ENCODE measurements at places on chromosomes 4 and X. TPM values are rescaled to one million over a fixed set of nuclear protein-coding genes. Genes with fewer than 3 reads are reported as not detected.

DNA sequence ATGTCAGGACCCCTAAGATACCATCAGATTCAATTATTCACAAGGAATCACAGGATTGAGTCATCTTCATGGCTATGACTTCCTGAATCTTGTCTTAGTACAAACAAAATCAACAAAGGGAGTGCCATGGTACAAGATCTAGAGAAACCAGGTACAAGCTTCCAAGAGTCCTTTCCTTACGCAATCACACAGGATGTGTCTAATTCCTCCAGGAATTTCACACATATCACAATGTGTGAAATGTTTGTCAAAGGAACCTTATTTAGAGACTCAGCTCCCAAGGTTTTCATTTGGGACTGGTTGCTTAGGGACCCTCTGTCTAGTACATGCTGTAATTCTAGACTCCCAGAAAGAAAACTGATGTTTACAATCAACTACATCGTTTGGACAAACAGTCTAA is 83.0 kb downstream of the MAB21L2 start:
- DNase-seq = no peak
- H3K36me3 ChIP-seq = no peaks in the 10 kb centered on the region
- H3K4me1 ChIP-seq = no peaks in the 10 kb centered on the region
- H3K27ac ChIP-seq = no peak overlapping the region

GRCh38 chrX:40632199-40632598 is 9.0 kb downstream of the MPC1L start:
- no peak for DNase-seq
- H3K27me3 ChIP-seq = no peaks in the 10 kb centered on the region
- no peak overlapping the region for H3K4me3 ChIP-seq
- H3K27ac ChIP-seq = no peak overlapping the region
- no peaks in the 10 kb centered on the region for H3K4me1 ChIP-seq
- peaks cover 85% of the 10 kb centered on the region for H3K36me3 ChIP-seq

DNA sequence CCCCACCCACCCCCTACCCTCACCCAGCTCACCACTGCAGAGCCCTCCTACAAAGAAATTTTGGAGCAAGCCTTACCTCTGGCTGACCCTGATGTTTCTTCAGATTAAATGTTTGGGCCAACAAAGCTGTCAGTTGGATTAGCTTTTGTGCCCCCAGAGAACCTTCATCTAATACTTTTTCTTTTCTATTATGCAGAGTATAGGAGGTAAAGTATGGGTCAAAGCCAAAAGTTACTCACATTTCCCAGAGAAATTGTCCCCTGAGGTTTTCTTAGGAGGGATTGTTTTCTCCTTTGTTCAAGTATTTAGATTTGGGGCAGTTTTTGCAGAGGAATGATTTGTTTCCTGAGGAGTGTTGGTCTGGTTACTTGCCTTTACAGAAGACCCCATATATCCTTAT is 69.5 kb downstream of the AASDH start:
- no peaks in the 10 kb centered on the region for H3K27me3 ChIP-seq
- H3K4me3 ChIP-seq = no peak overlapping the region
- no peak overlapping the region for H3K27ac ChIP-seq
- no peaks in the 10 kb centered on the region for H3K36me3 ChIP-seq
- no peaks in the 10 kb centered on the region for H3K4me1 ChIP-seq

Gene DSPP
- total RNA-seq = 0.05 TPM

- no peaks in the 10 kb centered on the region for H3K4me1 ChIP-seq
- no peaks in the 10 kb centered on the region for H3K36me3 ChIP-seq
- no peak for DNase-seq
- no peak overlapping the region for H3K4me3 ChIP-seq
Measured at GRCh38 chr4:59994118-59994517, 1206.0 kb upstream of the ADGRL3 start.

- peaks cover 21% of the 10 kb centered on the region for H3K4me1 ChIP-seq
- no peaks in the 10 kb centered on the region for H3K27me3 ChIP-seq
- DNase-seq = no peak
- no peak overlapping the region for H3K4me3 ChIP-seq
- peak overlapping the region; percentile 67 for H3K27ac ChIP-seq
- H3K36me3 ChIP-seq = no peaks in the 10 kb centered on the region
Measured at GRCh38 chr4:113636438-113636818, 125.1 kb downstream of the CAMK2D start.

DNA sequence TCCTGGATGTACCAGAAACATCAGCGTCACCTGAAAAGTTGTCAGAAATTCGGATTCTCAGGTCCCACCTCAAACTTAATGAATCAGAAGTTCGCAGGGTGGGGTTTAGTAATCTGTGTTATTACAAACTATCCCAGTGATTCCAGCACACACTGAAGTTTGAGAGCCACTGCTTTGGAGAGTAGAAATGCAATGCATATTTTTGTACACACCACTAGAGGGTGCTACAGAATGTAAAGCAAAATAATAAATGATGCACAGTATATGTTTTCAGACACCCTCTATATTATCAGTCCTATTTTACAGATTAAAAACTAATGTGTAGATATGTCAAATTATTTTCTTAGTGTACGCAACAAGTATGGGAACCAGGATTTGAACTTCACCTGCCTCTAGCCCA is 2.4 kb upstream of the MORF4L2 start:
- H3K27me3 ChIP-seq = no peaks in the 10 kb centered on the region
- no peaks in the 10 kb centered on the region for H3K4me1 ChIP-seq
- no peak overlapping the region for H3K27ac ChIP-seq
- no peaks in the 10 kb centered on the region for H3K36me3 ChIP-seq
- peak; percentile 11 for DNase-seq
- H3K4me3 ChIP-seq = no peak overlapping the region

DNA sequence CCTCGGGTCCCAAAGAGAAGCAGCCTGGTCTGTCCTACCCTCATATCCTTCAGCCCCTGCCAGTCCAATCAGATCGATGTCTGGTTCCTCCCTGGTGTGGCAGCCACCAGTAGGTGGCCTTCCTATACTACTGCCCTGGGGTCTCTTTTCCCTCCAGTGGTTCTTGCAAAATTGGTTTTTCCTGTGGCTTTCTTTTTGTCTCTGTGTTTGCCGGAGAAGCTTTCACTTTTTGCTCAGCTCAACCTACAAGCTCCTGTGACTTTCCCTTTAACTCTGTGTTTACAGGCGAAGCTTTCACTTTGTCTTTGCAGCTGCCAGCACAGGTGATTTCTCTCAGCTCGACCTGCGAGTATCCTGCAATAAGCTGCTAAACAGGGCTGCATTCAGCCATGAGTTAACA is 46.8 kb downstream of the UGT2A3 start:
- no peak overlapping the region for H3K27ac ChIP-seq
- H3K4me3 ChIP-seq = no peak overlapping the region
- H3K4me1 ChIP-seq = no peaks in the 10 kb centered on the region
- H3K36me3 ChIP-seq = no peaks in the 10 kb centered on the region
- no peak for DNase-seq

- H3K4me1 ChIP-seq = no peaks in the 10 kb centered on the region
- no peaks in the 10 kb centered on the region for H3K36me3 ChIP-seq
- H3K27me3 ChIP-seq = no peaks in the 10 kb centered on the region
- H3K4me3 ChIP-seq = no peak overlapping the region
Measured at GRCh38 chr4:75821966-75822365, 80.3 kb downstream of the PPEF2 start.

DNA sequence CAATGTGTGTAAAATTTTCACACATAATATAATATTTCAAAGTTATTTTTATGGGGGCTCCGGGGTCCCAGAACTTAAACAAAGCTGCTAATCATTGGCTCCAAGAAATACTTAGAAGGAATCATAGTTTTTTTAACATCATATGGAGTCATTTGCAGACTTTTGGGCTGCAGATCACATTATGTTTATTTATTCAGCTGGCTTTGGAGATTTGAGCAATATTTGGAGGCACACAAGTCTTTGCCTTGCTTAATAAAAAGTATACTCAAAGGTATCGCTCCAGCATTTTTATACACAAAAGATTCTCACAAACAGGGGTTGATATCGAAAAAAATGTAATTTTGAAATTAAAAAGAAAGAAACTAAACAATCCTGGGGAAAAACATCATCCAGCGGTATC is 382.5 kb upstream of the TENM3 start:
- no peak overlapping the region for H3K27ac ChIP-seq
- no peak overlapping the region for H3K4me3 ChIP-seq
- H3K4me1 ChIP-seq = no peaks in the 10 kb centered on the region
- no peaks in the 10 kb centered on the region for H3K27me3 ChIP-seq
- H3K36me3 ChIP-seq = no peaks in the 10 kb centered on the region

- DNase-seq = no peak
- H3K27me3 ChIP-seq = no peaks in the 10 kb centered on the region
- H3K27ac ChIP-seq = no peak overlapping the region
- no peak overlapping the region for H3K4me3 ChIP-seq
Measured at GRCh38 chr4:89099034-89099433, 12.3 kb upstream of the TIGD2 start.

Gene DCAF8L2
- total RNA-seq = not detected

Gene VCX2
- not detected for total RNA-seq

GRCh38 chrX:29604381-29604780 is 611.0 kb upstream of the MAGEB2 start:
- no peaks in the 10 kb centered on the region for H3K4me1 ChIP-seq
- no peaks in the 10 kb centered on the region for H3K27me3 ChIP-seq
- no peak overlapping the region for H3K27ac ChIP-seq

Gene USP17L20
- total RNA-seq = not detected

Gene TMEM255A
- total RNA-seq = 3.3 TPM
